ENCODE measurements at places on chromosomes 6 and 20.

- DNase-seq: no peak
These were observed 20.2 kb upstream of the SLC22A7 start for GRCh38 chr6:43277643-43278523.

- DNase-seq: no peak
These were observed 49.6 kb downstream of the CD24 start for GRCh38 chr6:106924694-106925523.

GRCh38 chr6:23526526-23526925 lies 599.5 kb upstream of the NRSN1 start:
- no peak for DNase-seq

DNA sequence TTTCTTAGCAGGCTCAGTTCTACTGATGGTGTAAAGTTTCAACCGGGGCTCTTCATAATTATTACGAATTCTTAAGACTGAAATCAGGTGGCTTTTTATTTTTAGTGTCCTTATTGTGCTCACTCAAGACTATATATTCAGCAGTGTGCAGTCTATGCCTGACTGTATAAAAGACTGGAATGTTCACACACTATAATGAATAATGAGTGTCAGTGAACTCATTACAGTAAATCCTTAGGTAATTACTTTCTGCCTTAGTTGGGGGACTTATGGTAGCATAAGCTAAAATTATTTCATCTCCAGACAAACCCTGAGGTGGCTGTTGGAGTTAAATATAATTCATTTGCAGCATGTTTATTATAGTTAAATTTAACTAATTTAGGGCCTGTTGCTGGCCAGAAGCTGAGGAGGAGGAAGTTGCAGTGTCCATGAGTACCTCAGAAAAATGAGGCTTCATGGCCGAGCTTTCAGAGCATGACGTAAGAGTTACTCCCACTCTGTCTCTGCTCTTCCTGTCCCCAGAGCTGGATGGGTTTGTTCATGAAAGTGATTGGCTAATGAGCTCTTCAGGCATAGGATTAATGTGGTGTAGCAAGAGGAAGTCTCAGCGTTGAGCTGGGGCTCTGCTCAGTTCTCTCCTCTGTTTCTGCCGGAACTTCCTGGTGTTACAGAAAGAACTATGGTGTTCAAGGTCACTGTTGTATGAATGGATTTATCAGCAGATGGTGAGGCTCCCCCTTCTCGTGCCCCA lies 335.7 kb downstream of the NRN1 start:
- DNase-seq: no peak

DNA sequence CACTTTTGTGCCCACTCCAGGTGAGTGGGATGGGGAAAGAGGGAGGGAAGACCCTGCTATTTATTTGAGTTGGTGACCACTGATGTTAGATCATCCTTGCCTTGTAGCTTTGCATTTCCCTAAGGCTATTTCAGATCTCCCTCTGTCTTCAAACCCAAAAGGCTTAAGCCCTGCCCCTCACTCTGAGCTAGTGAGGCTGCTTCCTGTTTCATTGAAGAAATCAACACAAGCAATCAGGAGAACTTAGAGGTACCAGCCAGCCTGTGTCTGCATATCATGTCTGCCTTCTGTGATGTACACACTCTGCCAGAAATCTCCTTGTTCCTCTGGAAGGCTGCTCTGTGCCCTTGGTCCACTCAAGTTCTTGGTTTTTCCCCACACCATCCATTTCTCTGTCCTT lies 135.3 kb downstream of the ARID1B start:
- no peak for DNase-seq

GRCh38 chr6:150696190-150696589 lies 96.5 kb downstream of the PLEKHG1 start:
- no peak for DNase-seq

GRCh38 chr20:30288346-30288745 lies 969.1 kb upstream of the DEFB115 start:
- DNase-seq: no peak

- DNase-seq: no peak
These were observed 254.0 kb downstream of the CDC5L start for GRCh38 chr6:44641344-44642031.

Measured in cerebellar nuclear complex (tissue), 1 donor.